Mesenteric fat pad (tissue), 1 donor: ENCODE measurements at places on chromosomes 7 and 10. TPM values are rescaled to one million over a fixed set of nuclear protein-coding genes. Genes with fewer than 3 reads are reported as not detected.

The OGDHL gene
- total RNA-seq = not detected

DNA sequence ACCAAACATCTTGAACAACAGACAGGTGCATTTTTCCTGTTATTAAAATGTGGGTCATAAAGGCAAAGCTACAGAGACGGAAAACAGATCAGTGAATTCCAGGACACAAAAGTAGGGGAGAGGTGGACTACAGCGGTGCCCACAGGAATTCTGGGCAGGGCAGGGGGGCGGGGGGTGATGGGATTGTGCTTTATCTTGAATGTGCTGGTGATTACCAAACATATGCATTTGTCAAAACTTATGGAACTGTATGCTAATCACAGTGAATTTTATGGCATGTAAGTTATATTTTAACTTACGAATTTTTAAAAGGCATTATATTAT lies 519.4 kb downstream of the CNTNAP2 start:
- no peak for DNase-seq

GRCh38 chr10:77146712-77147336 lies 490.8 kb downstream of the KCNMA1 start:
- no peak for DNase-seq

The PLAU gene
- 64.7 TPM for total RNA-seq

GRCh38 chr10:129904323-129904722 lies 59.8 kb downstream of the EBF3 start:
- DNase-seq = no peak

DNA sequence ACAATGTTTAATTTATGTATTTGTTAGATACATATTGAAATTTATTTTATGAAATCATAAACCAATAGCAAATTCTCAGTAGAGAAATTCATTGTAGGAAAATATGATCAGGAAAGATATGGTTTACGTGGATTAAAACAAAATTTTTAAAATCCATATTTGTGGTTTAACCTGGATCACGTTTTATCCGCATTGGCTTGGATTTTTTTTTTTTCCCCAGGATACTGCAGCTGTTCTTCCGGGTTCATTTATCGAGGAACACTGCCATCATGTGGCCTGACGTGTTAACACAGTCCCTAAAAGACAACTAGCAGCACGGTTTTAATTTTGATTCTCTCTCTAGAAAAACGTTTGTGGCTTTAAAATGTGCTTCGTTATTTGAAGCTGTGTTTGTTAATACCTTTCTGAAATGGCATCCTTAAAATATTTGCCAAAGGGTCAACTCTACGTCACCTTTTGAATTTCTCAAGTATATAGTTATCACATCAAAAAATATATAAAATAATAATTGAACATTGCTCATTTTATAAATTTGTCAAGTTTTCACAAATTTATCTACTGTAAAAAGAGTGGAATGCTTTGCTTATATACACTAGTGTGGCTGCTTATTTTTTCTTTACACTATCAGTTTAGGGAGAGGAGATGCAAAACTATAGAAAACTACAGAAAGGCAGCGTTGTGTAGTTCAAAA lies 8.7 kb upstream of the ASB4 start:
- DNase-seq = no peak

GRCh38 chr7:105830405-105831301 lies 45.7 kb downstream of the ATXN7L1 start:
- DNase-seq = no peak

GRCh38 chr7:90595801-90596670 lies at the start of gene CDK14:
TSS of gene CDK14 (plus strand) at chr7:90596321. CDS start at chr7:90596628, 307 bp downstream.
- peak; percentile 92 for DNase-seq

DNA sequence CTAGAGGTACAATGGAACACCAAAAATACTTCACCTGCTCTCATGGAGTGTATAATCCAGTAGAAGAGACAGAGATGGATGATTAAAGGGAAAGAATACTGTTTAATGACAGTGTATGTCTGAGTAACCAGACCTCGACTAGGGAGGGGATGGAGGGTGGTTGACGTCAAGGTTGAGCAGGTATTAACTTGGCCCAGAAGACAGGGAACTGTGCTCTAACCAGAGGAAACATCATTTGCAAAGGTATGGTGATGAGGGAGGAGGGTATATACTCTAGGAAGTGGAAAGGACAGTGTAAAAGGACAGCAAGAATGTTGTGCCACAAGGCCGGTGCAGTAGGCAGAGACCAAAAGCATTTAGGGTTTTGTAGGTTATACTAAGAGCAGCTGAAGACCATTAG lies 2.9 kb downstream of the MIOS start:
- no peak for DNase-seq

The CC2D2B gene
- total RNA-seq = 2.6 TPM

The BMPER gene
- total RNA-seq = 4.6 TPM

DNA sequence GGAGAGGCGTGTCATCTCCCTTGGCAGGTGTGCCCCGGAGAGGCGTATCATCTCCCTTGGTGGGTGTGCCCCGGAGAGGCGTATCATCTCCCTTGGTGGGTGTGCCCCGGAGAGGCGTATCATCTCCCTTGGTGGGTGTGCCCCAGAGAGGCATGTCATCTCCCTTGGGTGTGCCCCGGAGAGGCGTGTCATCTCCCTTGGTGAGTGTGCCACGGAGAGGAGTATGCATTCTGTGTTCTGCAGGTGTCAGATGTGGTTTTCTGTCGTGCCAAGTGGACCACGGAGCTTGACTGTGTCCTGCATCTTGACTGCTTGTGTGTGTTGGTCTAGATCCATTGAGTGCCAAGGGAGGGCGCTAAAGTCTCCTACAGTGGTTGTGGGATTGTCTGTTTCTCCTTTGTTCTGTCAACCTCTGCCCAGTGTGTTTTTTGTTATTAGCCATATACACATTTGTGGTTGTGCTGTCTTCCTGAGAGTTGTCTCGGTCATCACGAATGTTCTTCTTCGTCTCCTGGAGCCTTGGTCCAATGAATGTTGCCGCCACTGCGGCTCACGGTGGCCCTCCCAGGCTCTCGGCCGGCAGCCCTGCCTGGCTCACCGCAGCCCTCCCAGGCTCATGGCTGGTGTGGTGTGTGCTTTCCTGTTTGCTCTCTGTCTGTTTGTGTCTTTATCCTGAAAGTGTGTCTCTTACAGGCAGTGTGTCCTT lies 96.8 kb downstream of the INPP5A start:
- DNase-seq = no peak

- DNase-seq = no peak
These were observed 123.8 kb upstream of the SLC26A5 start for GRCh38 chr7:103569621-103570305.

The FRA10AC1 gene
- 18.4 TPM for total RNA-seq

DNA sequence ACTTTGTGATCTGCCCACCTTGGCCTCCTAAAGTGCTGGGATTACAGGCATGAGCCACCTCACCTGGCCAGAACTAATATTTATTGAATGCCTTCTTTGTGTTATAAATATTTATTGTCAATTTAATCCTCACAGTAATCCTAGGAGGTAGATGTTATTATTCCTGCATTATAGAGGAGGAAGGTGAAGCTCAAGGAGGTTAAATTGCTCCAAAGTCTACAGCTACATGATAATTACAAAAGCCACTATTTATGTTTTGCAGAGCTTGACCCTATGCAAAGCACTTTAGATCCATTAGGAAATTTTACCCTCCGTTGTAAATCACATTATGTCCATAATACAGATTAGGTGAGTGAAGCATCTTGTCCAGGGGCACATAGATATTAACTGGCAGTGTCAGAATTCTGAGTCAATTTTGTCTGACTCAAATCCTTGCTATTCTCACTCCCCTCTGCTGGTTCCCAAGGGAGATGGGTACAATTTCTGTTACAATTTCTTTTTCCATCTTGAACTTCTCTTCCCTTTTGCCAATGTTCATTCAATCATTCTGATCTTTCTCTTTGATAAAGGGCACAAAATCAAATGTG lies 25.7 kb upstream of the CDK14 start:
- DNase-seq = no peak

- DNase-seq = no peak
These were observed 16.9 kb upstream of the STMP1 start for GRCh38 chr7:135645296-135645904.

The CYP2C19 gene
- total RNA-seq = 0.19 TPM

GRCh38 chr10:43235070-43235900 lies 31.6 kb downstream of the RASGEF1A start:
- peak; percentile 57 for DNase-seq

GRCh38 chr7:122528879-122529481 lies 169.9 kb downstream of the RNF133 start:
- DNase-seq = no peak

The HHEX gene
- total RNA-seq = 6.8 TPM

The TSPAN12 gene
- 7.2 TPM for total RNA-seq

DNA sequence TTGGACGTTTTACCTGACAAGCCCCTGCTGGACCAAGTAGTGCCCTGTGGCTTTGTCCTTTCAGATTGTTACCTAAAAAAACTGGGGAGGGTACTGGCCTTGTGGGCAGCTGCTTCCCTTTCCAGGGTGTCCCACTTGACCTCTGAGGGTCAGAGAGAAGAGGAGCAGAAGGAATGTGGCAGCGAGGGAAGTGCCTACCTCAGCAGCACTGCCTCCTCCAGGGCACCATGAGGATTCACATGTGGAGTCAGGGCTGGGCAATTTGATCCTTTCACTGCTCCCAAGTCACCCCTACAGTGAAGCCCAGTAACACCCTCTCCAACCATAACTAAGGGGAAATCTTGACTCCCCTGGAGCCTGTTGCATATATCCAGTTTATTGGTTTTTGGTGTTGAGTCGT lies 64.6 kb downstream of the ITGB1 start:
- no peak for DNase-seq

GRCh38 chr10:3196482-3196881 lies 23.9 kb upstream of the PITRM1 start:
- DNase-seq = no peak

The UNCX gene
- not detected for total RNA-seq

DNA sequence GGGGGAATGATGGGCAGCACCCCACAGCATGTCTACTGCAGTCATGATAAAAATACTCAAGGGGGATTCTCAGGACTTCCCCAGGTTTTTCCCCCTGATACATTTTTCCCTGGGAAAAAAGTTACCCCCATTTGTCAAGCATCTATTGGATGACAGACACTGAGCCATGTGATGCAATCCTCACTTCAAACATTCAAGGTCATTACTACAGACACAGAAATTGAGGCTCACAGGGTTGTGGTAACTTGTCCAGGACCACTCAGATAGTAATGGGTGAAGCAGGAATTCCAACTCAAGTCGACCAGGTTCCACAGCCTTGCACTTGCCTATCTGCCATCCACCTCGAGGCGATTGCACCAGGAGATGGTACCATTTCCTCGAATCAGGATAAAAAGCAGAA lies 31.7 kb downstream of the PPP1R3C start:
- DNase-seq = no peak

The PRSS37 gene
- total RNA-seq = not detected

The CLCN1 gene
- 0.22 TPM for total RNA-seq

DNA sequence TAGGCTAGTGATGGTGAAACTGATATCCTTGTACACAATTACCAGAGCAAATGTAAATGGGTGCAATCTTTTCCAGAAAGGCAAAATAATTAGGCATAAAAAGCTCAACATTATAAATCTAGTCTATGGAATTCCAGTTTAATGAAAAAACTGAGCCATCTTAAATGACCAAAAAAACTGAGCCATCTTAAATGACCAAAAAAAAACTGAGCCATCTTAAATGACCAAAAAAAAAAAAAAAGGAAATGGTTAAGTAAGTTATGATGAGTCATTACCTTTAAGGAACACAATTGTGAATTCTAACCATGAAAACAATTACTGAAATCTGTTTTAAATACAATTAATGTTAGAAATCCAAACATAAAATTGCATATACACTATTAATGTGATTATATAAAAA lies 25.3 kb downstream of the USP6NL start:
- no peak for DNase-seq

DNA sequence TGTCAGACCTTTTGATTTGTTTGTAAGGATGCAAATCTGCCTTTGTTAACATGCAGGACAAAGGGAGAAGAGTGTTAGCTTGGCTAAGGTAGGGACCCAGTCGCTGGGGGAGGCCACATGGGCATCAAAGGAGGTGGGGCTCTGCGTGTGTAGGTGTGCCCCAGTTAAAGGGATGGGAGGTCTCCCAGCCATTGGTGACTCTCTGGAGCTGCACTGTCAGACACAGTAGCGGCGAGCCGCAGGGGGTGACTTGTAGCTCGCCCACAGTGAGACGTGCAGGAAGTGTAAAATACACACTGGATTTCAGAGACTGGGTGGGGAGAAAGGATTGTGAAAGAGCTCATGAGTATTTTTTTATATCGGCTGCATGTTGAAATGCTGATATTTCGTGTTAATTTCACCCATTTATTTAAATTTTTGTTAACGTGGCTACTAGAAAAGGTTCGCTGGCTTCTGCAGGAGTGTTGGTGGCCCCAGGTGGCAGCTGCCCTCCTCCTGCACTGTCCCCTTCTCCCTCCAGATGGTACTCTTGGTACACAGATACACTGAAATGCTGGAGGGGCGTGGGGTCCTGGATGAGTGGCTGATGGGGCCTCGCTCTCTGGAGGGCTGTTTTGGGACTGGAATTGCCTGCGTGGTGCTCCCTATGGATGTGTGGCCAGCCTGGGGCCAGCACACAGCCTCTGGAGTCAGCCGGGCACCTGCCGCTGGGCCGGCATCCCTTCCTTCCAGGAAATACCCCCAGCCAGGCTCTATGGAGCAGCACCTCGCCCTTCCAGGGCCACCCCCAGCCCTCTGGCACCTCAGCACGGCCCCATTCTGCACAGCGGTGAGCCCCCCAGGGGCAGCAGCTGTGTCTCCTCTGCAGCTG lies 59.2 kb downstream of the LHPP start:
- no peak for DNase-seq

The HOGA1 gene
- total RNA-seq = 3.8 TPM
